ENCODE measurements at places on chromosomes 11 and 22. TPM values are rescaled to one million over a fixed set of nuclear protein-coding genes. Genes with fewer than 3 reads are reported as not detected.

Gene CYP2R1
- total RNA-seq: 22.4 TPM

Gene IL10RA
- 36.4 TPM for total RNA-seq

Gene CDHR5
- not detected for total RNA-seq

DNA sequence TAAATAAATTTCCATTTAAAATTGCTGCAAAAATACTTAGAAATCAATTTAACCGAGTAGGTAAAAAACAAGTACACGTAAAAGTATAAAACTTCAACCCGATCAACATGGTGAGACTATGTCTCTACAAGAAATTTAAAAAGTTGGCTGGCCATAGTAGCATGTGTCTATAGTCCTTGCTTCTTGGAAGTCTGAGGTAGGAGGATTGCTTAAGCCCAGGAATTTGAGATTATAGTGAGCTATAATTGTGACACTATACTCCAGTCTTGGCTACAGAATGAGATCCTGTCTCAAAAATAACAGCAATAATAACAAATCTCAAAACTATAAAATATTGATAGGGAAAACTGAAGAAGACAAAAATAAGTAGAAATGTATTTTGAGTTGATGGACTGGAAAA is 11.1 kb downstream of the CASP4 start:
- no peak for DNase-seq
- H3K4me1 ChIP-seq: peaks cover 22% of the 10 kb centered on the region
- H3K27ac ChIP-seq: no peak overlapping the region
- no peak overlapping the region for H3K4me3 ChIP-seq
- no peaks in the 10 kb centered on the region for H3K27me3 ChIP-seq

GRCh38 chr11:111920908-111921307 is 2.2 kb downstream of the C11orf52 start:
- no peak for DNase-seq
- peak overlapping the region; percentile 97 for H3K27ac ChIP-seq
- no peak overlapping the region for H3K4me3 ChIP-seq
- peaks cover 28% of the 10 kb centered on the region for H3K4me1 ChIP-seq
- H3K36me3 ChIP-seq: no peaks in the 10 kb centered on the region

Gene OR10A2
- not detected for total RNA-seq
